Neural crest cell (in vitro differentiated cells): ENCODE measurements at places on chromosomes 6 and 20. TPM values are rescaled to one million over a fixed set of nuclear protein-coding genes. Genes with fewer than 3 reads are reported as not detected.

ELOVL5 gene
- 152 and 153 TPM in 2 replicates for total RNA-seq

PLA2G7 gene
- 0.26 and 0.27 TPM in 2 replicates for total RNA-seq

ZNF341 gene
- 4.9 and 5.1 TPM in 2 replicates for total RNA-seq

TFAP2C gene
- total RNA-seq = 4.0 and 4.9 TPM in 2 replicates

GRM4 gene
- not detected in 2 replicates for total RNA-seq

HRH3 gene
- total RNA-seq = 0.75 and 0.86 TPM in 2 replicates

BRD2 gene
- 312 and 329 TPM in 2 replicates for total RNA-seq

BCAS1 gene
- total RNA-seq = not detected in 2 replicates

TFAP2A gene
- total RNA-seq = 8.2 and 9.6 TPM in 2 replicates

PRSS35 gene
- 3.3 and 3.9 TPM in 2 replicates for total RNA-seq

OR12D3 gene
- total RNA-seq = not detected in 2 replicates

EMILIN3 gene
- 6.9 and 7.5 TPM in 2 replicates for total RNA-seq

ABCF1 gene
- 93.7 and 98.2 TPM in 2 replicates for total RNA-seq

EFCAB8 gene
- 0.26 TPM in 1 of 2 replicates, not detected in the other for total RNA-seq

UNC93A gene
- not detected in 2 replicates for total RNA-seq

WFDC10B gene
- total RNA-seq = not detected in 2 replicates

OR2B3 gene
- not detected in 2 replicates for total RNA-seq

SUMO4 gene
- 1.8 and 2.4 TPM in 2 replicates for total RNA-seq

KCNB1 gene
- 1.6 and 2.8 TPM in 2 replicates for total RNA-seq

CRISP3 gene
- not detected in 2 replicates for total RNA-seq

APOBEC2 gene
- not detected in 2 replicates for total RNA-seq

TRAPPC3L gene
- total RNA-seq = not detected in 2 replicates

GSTA3 gene
- not detected in 2 replicates for total RNA-seq

MUCL3 gene
- not detected in 2 replicates for total RNA-seq

TMEM74B gene
- total RNA-seq = 2.7 and 3.3 TPM in 2 replicates

HSPA1L gene
- total RNA-seq = 1.5 and 1.8 TPM in 2 replicates

MAP1LC3A gene
- total RNA-seq = 17.5 and 17.8 TPM in 2 replicates

SPATS1 gene
- not detected in 2 replicates for total RNA-seq

NR2E1 gene
- not detected in 2 replicates for total RNA-seq

MEP1A gene
- not detected in 2 replicates for total RNA-seq

ETV7 gene
- total RNA-seq = not detected in 2 replicates

TRIM39 gene
- 13.9 and 14.5 TPM in 2 replicates for total RNA-seq

TMEM151B gene
- 19.0 and 21.2 TPM in 2 replicates for total RNA-seq

ADGB gene
- total RNA-seq = not detected in 2 replicates

SOX18 gene
- total RNA-seq = not detected in 2 replicates

RNF5 gene
- total RNA-seq = 60.2 and 60.7 TPM in 2 replicates

CST4 gene
- not detected in 2 replicates for total RNA-seq

KIF25 gene
- total RNA-seq = 0.72 and 1.0 TPM in 2 replicates

MICB gene
- 0.61 TPM in 1 of 2 replicates, not detected in the other for total RNA-seq

CRISP2 gene
- total RNA-seq = not detected in 2 replicates

SMOC2 gene
- total RNA-seq = 0.14 and 0.23 TPM in 2 replicates

BTN1A1 gene
- total RNA-seq = not detected in 2 replicates

KIFC1 gene
- total RNA-seq = 123 and 124 TPM in 2 replicates

TRIM10 gene
- total RNA-seq = not detected in 2 replicates

FKBP5 gene
- 39.6 and 40.4 TPM in 2 replicates for total RNA-seq

RNF182 gene
- total RNA-seq = 2.3 and 3.0 TPM in 2 replicates

MYO6 gene
- total RNA-seq = 24.5 and 25.7 TPM in 2 replicates

RHAG gene
- total RNA-seq = not detected in 2 replicates

DZANK1 gene
- total RNA-seq = 7.5 and 8.0 TPM in 2 replicates

NOTCH4 gene
- 5.6 and 6.3 TPM in 2 replicates for total RNA-seq

CLVS2 gene
- total RNA-seq = 1.2 and 1.3 TPM in 2 replicates

FOXQ1 gene
- not detected in 2 replicates for total RNA-seq

SCRT2 gene
- total RNA-seq = 3.7 and 4.1 TPM in 2 replicates
